Activated CD4-positive, alpha-beta T cell treated with anti-CD3 and anti-CD28 coated beads for 36 hours (primary cell): ENCODE measurements at places on chromosomes 2 and 18.

GRCh38 chr2:9430316-9431293 is 7.2 kb downstream of the CPSF3 start:
- peaks cover 17% of the 10 kb centered on the region for H3K4me1 ChIP-seq
- H3K36me3 ChIP-seq, result peaks cover 54% of the 10 kb centered on the region
- H3K4me3 ChIP-seq, result no peak overlapping the region
- H3K27ac ChIP-seq, result peak overlapping the region; percentile 66
- DNase-seq, result no peak

GRCh38 chr2:119536211-119536610 is 8.0 kb upstream of the CFAP221 start:
- H3K27me3 ChIP-seq, result peaks cover 7% of the 10 kb centered on the region
- no peak for DNase-seq
- H3K27ac ChIP-seq, result no peak overlapping the region

- no peak for DNase-seq
- H3K36me3 ChIP-seq, result peaks cover 48% of the 10 kb centered on the region
- no peaks in the 10 kb centered on the region for H3K27me3 ChIP-seq
- no peak overlapping the region for H3K4me3 ChIP-seq
- peak overlapping the region; percentile 89 for H3K27ac ChIP-seq
Measured at GRCh38 chr2:191688934-191689695, 11.2 kb downstream of the NABP1 start.

GRCh38 chr2:7356909-7357584 is 439.8 kb downstream of the RNF144A start:
- no peaks in the 10 kb centered on the region for H3K27me3 ChIP-seq
- H3K27ac ChIP-seq, result no peak overlapping the region
- no peak for DNase-seq
- no peaks in the 10 kb centered on the region for H3K36me3 ChIP-seq
- H3K4me1 ChIP-seq, result no peaks in the 10 kb centered on the region

GRCh38 chr2:109218087-109218791 is 89.2 kb downstream of the SH3RF3 start:
- H3K36me3 ChIP-seq, result no peaks in the 10 kb centered on the region
- peaks cover 53% of the 10 kb centered on the region for H3K4me1 ChIP-seq
- H3K27me3 ChIP-seq, result peaks cover 45% of the 10 kb centered on the region
- DNase-seq, result no peak
- H3K4me3 ChIP-seq, result no peak overlapping the region
